ENCODE measurements at places on chromosomes 3 and 15.

- no peak for DNase-seq
Measured at GRCh38 chr15:62998262-62998890, 44.2 kb upstream of the TPM1 start.

DNA sequence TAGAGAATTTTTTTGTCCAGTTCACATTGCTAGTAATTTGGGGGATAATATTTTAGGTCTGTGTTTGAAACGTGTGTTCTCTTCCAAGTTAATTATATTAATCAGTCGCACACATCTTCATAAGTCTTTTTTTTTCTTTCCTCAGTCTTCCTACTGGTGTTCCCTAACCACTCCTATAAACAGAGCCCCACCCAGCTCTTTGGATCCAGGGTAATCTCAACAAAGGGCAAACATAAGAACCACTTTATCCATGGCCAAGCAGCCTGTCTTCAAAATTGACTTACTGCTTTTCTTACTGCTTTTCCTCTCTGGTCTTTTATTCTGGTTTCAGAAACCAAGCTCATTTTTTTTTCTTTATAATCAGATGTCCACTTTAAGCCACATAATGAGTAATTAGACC lies 266.8 kb upstream of the NECTIN3 start:
- DNase-seq: no peak

DNA sequence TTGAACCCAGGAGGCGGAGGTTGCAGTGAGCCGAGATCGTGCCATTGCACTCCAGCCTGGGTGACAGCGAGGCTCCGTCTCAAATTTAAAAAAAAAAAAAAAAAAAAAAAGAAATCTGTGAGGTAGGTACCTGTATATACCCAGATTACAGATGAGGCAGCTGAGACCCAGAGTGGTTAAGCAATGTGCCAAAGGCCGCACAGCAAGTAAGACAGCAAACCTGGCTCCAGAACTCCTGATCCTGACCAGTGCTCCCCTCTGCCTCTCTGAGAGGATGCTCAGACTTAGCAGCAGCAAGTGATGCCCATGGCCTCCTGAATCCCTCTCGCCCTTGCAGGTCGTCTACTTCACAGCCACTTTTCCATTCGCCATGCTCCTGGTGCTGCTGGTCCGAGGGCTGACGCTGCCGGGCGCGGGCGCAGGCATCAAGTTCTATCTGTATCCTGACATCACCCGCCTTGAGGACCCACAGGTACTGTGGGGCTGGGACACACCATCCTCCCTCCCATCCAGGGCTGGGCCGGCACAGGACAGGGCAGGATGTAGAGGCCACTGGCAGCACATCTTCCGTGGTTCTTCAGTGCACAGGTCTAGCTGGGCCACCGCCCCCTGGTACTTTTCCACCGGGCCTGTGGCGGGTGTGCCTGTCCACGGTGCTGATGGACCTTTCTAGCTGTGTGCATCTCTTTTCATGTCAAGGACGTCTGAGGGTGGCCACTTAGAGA lies 63.9 kb downstream of the SLC6A6 start:
- DNase-seq: no peak

GRCh38 chr3:188801393-188801792 lies 370.4 kb upstream of the TPRG1 start:
- DNase-seq: no peak

- no peak for DNase-seq
Measured at GRCh38 chr15:78968539-78969271, 23.9 kb upstream of the CTSH start.

- no peak for DNase-seq
Measured at GRCh38 chr3:54046641-54047214, 75.6 kb upstream of the CACNA2D3 start.

- DNase-seq: no peak
Measured at GRCh38 chr3:25226747-25227146, 201.3 kb upstream of the RARB start.

- DNase-seq: no peak
Measured at GRCh38 chr3:52892290-52892624, 5.1 kb downstream of the STIMATE start.

GRCh38 chr3:42720126-42720525 lies 17.5 kb upstream of the HHATL start:
- no peak for DNase-seq

- DNase-seq: no peak
Measured at GRCh38 chr3:13142552-13143380, 69.5 kb upstream of the IQSEC1 start.

DNA sequence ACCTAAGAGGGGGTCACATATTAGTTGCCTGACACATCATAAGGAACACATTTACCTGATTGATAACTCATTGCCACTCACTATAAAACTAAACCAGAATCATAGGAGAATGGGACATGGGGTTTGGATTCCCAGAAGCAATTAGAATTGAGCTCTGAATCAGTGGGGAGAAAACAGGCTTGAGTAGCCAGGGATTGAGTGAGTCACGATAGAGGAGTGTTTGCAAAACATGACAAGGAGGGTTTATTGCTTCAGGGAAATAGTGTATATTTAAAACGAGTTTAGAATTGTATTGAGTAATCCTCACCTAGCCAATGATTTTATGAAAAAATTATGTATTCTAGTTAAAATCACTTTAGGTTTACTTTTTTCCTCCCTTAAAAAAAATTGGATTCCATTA lies 101.1 kb upstream of the THRB start:
- no peak for DNase-seq

GRCh38 chr15:51917493-51917892 lies 54.1 kb downstream of the LEO1 start:
- DNase-seq: no peak

DNA sequence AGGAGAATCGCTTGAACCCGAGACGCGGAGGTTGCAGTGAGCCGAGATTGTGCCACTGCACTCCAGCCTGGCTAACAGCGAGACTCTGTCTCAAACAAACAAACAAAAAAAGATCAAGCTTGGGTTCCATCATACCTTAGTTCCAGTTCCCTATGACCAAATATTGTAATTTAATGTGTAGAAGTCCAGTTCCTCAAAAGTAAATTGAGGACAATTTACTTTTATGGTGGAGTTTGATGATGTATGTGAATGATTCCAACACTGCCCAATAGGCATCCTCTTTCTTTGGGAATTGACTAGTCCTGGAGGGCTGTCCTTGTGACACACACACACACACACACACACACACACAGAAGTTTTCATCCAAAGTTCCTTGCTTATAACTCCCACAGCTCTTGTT lies 2.8 kb upstream of the PKM start:
- DNase-seq: no peak

DNA sequence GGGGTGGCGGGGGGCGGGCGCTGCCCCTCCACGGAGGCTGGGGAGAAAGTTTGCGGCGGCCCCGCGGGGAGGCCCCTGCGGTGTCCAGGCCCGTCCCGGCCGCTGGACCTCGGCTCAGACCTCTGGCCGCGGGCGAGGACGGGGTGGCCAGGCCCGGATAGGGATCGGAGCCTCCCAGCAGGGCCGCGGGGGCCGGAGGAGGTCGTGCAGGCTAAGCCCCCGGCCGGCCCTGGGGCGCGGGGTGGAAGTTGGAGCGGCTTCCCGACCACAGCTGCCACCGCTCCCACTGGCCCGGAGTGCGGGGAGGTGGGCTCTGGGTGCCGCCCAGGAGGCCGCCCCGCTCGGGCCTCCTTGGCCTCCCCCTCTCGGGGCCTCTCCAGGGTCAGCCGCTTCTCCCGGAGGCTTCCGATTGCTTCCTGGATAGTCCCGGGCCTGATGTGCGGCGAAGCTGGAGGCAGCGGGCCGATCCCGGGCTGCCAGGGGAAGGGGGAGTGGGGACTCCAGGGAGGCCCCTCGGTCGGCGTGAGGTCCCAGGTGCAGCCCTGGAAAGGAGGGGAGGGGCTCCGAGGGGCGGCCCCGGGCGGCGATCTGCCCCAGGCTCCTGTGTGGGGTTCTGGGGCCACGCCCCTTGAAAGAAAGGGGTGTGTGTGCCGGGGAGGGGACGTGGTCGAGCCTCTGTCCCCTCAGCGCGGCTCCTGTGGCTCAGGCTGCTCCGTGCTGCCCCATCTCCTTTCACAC lies 907 bp downstream of the PLXNA1 start:
- no peak for DNase-seq

- DNase-seq: no peak
Measured at GRCh38 chr3:52742418-52743041, 28.2 kb downstream of the NEK4 start.

- no peak for DNase-seq
Measured at GRCh38 chr15:68012911-68013310, 41.2 kb upstream of the PIAS1 start.

GRCh38 chr15:85318732-85319076 lies 61.7 kb upstream of the AKAP13 start:
- no peak for DNase-seq

DNA sequence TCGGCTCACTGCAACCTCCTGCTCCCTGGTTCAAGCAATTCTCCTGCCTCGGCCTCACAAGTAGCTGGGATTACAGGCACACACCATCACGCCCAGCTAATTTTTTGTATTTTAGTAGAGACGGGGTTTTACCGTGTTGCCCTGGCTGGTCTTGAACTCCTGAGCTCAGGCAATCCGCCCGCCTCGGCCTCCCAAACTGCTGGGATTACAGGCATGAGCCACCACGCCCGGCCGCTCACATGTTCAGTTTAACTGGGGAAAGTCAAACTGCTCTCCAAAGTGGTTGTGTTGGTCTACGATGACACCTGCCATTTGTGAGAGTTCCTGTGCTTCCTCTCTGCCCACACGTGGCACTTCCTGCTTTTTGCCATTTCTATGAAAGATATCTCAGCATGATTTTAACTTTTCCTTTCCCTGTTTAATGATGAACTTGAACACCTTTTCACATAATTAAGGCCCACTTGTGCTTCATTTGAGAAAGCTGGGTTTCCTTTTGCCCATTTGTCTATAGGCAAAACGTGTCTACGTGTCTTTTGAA lies 877 bp upstream of the GP5 start:
- no peak for DNase-seq

DNA sequence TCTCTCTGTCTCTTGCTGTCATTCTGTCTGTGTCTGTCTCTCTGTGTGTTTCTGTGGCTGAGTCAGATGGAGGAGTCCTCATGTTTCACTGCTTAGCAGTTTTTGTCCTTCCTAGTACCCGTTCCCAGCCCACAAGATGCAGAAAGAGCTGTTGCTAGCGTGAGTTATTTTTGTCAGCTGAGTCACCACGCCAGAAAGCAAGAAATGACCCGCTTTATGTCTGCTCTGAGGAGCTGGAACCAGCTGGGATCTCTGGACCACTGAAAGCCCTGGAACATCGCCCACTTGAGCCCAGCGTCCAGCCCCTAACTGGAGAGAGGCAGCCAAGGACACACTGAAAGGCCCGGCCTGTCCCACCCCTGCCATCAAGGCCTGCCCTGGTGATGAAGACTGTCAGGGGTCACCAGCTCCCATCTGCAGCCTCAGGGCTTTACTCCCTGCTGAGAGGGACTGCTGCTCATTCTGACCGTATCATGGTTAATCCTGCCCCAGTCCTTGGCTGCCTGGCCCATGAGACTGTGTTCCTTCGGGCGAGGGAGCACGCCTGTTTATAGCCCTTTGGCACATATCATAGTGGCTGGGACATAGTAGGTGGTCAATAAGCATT lies 101.7 kb upstream of the TPM1 start:
- DNase-seq: peak; percentile 3

- no peak for DNase-seq
Measured at GRCh38 chr3:111582120-111582474, 13.0 kb downstream of the ZBED2 start.

DNA sequence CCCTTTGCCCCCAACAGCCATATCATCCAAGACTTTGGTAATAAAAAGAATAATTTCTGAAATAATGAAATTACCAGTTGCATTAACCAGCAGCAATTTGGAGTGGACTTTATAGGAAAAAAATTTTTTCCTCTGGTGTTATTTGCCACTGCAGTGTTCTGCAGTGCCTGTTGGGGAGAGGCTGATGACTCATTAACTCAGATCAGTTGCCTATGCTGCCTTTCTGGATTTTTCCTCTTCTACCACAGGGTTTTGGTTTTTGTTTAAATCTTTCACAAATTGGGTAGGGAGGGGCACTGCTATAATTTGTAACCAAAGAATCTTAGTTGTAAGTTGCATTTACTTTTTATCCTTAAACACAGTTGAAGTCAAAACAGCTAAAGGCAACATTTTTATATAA lies 22.7 kb downstream of the ATP6V1A start:
- DNase-seq: no peak

- DNase-seq: no peak
Measured at GRCh38 chr3:99429502-99429901, 208.9 kb upstream of the COL8A1 start.

DNA sequence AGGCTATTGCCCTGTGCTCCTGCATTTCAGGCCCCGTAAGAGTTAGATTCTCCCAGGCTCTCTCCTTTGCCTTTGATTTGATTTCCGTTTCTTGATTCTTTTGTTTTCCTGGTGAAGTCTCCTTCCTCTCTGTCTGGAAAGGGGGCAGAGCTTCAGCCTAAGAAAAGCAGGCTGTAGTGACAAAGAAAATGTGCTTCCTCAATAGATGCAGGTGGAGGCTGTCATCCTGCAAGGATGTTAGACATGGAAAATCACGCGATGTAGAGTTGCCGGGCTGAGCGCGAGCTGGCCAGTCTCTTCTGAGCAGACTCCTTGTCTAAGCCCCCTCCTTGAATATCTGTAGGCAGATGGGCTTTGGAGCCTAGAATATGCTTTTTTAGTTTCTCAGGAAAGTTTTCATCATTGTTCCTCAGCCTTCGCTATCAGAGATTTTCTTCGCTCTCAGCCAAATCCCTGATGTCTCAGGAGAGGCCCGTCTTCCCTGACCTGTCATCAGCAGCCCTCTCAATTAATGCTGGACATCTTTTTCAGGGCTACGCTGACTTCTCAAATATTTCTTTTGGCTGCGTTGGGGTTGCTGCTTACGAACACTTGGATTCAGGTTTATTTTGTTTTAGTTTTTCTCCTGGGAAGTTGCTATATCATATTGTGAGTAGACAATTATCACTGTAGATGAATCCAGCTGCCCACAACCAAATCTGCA lies 163.6 kb downstream of the ITPR1 start:
- no peak for DNase-seq

DNA sequence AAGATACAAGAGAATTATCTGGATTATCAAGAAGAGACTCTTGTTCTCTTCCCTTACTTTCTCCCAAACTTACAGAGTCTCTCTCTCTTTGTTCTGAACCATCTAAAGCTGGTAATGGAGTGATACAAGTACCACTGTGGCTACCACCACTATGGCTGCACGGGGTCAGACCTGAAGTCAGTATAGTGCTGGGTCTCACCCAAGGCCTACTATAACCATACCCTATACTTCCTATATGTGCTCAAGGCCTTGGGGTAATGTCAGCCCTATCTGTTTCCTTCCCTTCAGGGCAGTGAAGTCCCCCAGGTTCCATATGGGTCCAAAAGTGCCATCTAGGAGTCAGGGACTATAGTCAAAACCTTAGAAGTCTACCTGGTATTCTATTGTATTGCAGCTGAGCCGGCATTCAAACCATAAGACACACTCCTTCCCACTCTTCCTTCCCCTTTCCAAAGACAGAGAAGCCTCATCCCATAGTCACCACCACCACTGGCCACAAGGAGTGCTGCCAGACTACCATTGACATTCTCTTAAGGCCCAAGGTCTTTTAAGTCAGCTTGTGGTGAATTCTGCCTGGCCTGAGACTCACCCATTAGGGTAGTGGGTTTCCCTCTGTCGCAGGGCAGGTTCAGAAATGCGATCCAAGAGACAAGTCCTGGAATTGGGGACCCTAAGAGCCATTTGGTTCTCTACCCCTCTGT lies 615.0 kb upstream of the NECTIN3 start:
- no peak for DNase-seq
